ENCODE measurements at places on chromosomes 6 and 20.

- DNase-seq, result peak; percentile 37
These were observed 13.1 kb upstream of the NT5DC1 start for GRCh38 chr6:116087437-116088027.

DNA sequence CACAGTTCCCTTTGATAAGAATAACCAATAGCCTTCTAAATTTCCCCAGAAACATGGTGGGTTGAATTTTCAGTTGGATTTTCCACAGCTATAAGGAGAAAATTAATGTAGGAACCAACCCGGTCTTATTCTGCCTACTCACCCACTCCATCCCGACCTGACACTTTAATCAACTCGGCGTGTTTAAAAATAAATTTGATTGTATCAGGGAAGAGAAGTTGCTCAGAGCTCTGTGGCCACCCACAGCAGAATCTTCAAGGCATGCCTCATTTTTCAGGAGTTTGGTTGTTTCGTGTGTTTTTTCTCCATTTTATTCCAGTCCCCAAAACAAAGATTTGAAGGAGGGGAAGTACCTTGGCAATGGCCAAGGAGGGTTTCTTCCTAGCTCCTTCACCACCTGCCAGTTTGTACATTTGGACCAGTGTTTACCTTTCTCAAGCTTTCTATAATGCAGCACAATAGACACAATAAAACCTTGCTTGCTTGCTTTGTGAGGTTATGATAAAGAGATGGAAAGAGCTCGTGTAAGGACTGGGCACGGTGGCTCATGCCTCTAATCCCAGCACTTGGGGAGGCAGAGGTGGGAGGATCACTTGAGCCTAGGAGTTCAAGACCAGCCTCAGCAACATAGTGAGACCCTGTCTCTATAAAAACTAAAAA lies 297.2 kb upstream of the JARID2 start:
- no peak for DNase-seq

DNA sequence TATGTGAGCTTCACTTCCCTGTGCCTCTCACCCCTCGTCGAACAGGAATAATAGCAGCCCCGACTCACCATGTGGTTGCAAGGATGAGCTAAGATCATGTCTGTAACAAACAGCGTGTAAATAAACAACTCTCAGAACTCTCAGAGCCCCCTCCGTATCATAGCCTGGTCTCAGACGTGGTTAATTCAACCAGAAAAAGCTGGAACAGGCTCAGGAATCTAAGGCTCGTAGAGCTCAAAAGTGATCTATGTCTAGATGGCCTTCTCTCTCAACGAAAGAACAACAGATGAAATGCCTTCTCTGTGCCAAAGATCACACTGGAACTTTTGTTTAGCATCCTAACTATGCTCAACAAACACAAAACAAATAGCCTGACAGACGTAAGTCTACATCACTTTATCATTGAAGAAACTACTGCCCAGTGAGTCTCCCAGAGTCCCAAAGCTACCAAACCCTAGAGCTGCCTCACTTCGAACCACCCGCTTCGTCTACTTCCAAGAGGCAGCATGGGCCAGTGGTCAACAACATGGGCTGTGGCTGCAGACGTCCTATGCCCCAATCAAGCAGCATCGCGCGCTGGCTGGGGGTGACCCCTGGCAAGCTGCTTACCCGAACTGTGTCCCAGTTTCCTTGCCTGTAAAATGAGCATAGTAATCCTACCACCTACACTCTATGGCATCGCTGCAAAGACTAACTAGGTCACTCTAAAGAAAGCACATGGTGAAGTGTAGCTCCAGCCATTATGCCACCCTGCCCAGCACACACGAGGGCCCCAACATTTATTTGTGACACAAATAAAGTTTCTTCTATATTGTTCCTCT lies 35.1 kb downstream of the NFATC2 start:
- no peak for DNase-seq

DNA sequence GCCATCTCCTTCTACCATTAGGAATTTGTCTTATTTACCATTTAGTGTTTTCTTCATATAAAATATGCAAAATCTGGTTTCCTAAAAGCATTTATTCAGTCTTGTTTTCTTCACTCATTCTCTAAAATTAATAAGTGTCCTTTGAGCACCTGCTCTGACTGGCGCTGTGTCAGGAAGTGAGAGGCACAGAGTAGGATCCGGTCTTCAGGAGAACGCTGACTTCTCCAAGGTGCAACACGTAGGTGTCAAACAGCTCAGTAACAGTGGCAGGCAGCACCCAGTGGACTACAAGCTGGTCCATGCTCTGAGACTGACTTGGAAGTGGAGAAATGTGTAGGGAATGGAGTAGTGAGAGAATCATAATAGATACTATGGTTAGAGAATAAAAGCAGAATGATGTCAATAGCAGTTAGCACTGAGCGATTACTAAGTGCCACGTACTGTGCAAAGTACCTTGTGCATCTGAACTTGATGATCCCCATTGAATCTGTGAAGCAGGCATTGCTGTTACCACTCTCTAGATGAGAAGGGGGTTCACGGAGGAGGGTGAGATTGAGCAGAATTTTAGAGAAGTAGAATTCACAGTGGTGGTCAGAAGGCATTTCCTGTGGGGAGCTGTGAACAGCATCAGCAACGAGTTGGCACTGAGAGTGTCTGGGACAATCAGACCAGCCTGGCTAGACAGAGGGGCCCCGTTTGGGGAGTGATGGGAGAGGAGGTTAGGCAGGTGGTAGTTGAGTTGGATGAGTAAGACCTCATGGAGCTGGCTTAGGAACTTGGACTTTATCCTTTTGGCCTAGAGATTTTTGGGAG lies 569.8 kb downstream of the QKI start:
- peak; percentile 48 for DNase-seq

- peak; percentile 76 for DNase-seq
These were observed 14.1 kb downstream of the CDK5RAP1 start for GRCh38 chr20:33387177-33387576.

GRCh38 chr6:148770408-148771211 lies 23.8 kb downstream of the UST start:
- DNase-seq, result no peak

DNA sequence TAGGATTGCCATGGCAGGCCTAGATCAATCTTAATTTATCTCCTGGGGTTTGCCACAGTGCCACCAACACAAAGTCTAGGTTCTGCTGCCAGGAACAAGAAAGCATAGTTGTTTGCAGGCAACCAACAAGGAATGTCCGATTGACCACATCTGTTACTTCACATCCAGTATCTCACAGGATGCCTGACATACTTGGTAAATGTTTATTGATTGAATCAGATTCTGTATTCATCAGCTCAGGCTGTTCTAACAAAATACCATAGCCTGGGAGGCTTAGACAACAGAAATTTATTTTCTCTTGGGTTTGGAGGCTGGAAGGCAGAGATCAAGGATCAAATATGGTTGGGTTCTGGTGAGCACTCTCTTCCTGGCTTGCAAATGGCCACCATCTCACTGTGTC lies 26.3 kb upstream of the MC3R start:
- DNase-seq, result peak; percentile 54

DNA sequence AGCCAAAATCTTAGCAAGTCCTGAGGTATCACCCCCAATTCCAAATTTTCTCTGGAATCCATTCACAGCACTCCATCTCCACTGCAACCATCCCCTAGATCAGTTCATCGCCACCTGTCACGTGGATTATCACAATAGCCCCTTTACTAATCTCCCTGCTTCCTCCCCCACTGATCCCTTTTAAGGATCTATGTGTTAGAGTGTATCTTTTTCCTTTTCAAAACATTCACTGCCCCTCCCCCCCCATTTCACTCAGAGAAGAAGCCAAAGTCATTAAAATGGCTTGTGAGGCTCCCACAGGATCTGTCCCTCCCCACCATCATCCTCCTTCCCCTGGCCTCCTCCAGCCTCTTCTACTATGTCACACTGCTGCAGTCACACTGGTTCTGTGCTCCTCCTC lies 18.4 kb upstream of the SPAG4 start:
- no peak for DNase-seq

- DNase-seq, result peak; percentile 29
These were observed 92.0 kb upstream of the PAX1 start for GRCh38 chr20:21613512-21613911.

GRCh38 chr6:52317841-52318581 lies 33.5 kb upstream of the MCM3 start:
- DNase-seq, result peak; percentile 50

Measured in HT1080 (cell line).